ENCODE measurements at places on chromosomes 4 and X. TPM values are rescaled to one million over a fixed set of nuclear protein-coding genes. Genes with fewer than 3 reads are reported as not detected.

GRCh38 chrX:9767375-9767774, 1.7 kb upstream of the GPR143 start:
- DNase-seq, result no peak
- no peaks in the 10 kb centered on the region for H3K36me3 ChIP-seq
- no peak overlapping the region for H3K27ac ChIP-seq

- peaks cover 24% of the 10 kb centered on the region for H3K4me1 ChIP-seq
- DNase-seq, result no peak
- H3K4me3 ChIP-seq, result no peak overlapping the region
- H3K36me3 ChIP-seq, result no peaks in the 10 kb centered on the region
- H3K27me3 ChIP-seq, result no peaks in the 10 kb centered on the region
These were observed 2.2 kb upstream of the PLXNB3 start for GRCh38 chrX:153761863-153762262.

DNA sequence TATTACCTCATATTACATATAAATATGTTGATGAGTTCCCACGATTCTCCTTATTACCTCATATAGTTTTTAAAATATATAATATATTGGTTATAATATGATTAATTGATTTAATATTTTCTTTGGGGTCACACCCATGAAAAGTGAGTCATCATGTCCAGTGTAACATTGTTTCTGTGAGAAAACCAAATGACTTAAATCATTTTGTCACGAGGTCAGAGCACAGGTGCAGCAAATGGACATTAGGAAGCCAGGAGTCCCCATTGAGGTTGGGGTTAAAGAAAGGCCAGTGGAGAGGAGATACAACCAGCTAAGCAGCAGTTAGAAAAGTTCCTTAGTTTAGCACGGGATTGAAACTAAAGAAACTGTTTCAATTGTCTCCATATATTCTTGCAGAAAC, 133.9 kb upstream of the RAPGEF2 start:
- H3K36me3 ChIP-seq, result no peaks in the 10 kb centered on the region
- H3K27me3 ChIP-seq, result no peaks in the 10 kb centered on the region
- DNase-seq, result no peak
- no peak overlapping the region for H3K27ac ChIP-seq
- H3K4me3 ChIP-seq, result no peak overlapping the region
- no peaks in the 10 kb centered on the region for H3K4me1 ChIP-seq

The CLIC2 gene
- not detected for total RNA-seq

The NLRP2B gene
- not detected for total RNA-seq

The NUDT11 gene
- 12.7 TPM for total RNA-seq

The FSTL5 gene
- 0.34 TPM for total RNA-seq

Measured in astrocyte (in vitro differentiated cells and primary cell).